Activated gamma-delta T cell treated with Interleukin-2 at 50 U/mL for 16 hours (primary cell): ENCODE measurements at places on chromosomes 7 and 10.
A peak's percentile ranks its signal among the peaks of the same experiment; 100 is the strongest.

DNA sequence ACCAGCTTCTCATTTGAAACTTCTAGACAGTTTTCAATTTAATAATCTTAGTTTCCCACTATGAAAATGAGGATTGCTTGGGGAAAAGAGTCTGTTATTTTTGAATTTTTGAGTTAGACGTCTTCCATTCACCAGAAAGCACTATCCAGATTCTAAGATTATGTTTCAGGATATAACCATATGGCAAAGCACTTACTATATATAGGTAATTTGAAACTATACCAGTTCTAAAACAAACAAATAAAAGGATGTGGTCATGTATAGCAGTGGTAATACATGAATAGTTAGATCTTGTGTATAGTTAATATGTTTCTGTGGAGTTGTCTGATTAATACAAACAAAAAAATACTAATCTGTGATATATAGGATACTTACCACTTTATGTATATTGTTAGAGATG lies 320.0 kb downstream of the EXOC4 start:
- no peak for DNase-seq

GRCh38 chr10:112352044-112352443 lies 21.9 kb upstream of the ACSL5 start:
- no peak for DNase-seq

DNA sequence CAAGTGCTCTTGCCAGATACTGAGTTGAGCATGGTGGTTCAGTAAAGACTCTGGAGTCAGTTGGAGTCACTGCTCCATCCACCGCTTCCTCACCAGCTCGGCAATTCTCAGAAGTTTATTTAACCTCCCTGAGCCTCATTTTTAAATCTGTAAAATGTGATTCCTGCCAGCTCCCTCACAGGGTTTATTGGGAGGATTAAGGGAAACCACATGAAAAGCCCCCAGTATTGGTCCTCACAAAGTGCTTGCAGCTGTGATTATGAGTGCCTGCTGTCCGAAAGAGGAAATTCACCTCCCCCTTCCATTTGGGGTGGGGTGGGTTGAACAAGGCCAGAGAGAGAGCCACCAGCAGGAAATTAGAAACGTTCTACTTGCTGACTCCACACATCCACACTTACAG lies 99.0 kb downstream of the AOAH start:
- DNase-seq = no peak

GRCh38 chr7:30193336-30193943 lies 58.7 kb downstream of the MTURN start:
- DNase-seq = no peak

DNA sequence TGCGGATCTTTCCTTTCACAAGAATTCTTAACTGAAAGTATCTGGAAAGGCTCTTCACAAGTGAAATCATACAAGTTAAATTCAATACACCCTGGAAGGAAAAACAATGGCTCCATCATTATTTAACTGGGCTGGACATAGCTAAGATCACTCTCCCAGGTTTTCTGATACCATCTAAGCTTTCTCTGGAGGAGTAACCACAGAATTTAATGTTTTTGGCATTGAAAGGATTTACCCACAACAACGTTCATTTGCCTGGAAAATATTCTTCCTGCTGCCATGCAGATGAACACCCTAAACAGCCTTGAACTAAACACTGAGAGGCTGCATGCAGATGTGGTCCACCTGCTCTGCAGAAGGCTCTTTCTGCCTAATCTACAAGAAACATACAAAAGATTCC lies 4.3 kb downstream of the NEBL start:
- DNase-seq = no peak

DNA sequence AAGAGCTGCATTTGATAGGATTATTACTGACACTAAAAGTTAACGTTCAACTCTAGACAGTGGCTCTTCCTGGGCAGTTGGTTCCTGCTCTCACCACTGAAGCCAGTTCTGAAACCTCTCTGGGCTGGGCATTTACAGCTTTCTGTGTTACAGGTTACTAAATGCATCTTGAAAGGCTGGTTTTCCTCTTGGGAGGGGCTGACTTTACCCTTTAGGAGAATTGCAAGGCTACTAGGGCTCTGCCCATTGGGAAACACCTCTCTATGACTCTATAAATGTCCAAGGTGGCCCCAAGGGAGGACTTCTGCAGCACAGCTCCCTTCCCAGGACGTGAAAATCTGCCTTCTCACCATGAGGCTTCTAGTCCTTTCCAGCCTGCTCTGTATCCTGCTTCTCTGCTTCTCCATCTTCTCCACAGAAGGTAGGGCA lies at the start of gene GPR15LG:
Gene GPR15LG (plus strand): TSS at position 301 of the 429 bp plus-strand sequence. CDS start 51 bp downstream, at position 352.
- no peak for DNase-seq

GRCh38 chr7:140308060-140308459 lies 90.3 kb downstream of the SLC37A3 start:
- DNase-seq = no peak

DNA sequence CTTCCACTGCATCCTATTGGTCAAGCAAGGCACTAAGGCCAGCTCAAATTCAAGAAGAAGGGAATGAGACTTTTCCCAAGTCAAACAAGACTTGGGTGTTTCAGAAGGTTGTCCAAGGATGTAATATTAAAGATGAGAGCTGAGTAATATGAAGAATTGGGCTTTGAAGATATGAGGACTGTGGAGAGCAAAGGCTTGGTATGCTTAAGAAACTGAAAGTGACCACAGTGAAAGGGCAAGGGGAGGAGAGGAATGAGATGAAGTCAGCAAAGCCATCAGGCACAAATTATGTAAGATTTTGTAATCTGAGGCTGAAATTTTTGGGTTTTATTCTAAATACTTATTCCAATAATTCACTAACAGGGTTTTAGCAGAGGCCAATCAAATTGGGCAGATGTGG lies 38.6 kb upstream of the NPY start:
- DNase-seq = no peak

DNA sequence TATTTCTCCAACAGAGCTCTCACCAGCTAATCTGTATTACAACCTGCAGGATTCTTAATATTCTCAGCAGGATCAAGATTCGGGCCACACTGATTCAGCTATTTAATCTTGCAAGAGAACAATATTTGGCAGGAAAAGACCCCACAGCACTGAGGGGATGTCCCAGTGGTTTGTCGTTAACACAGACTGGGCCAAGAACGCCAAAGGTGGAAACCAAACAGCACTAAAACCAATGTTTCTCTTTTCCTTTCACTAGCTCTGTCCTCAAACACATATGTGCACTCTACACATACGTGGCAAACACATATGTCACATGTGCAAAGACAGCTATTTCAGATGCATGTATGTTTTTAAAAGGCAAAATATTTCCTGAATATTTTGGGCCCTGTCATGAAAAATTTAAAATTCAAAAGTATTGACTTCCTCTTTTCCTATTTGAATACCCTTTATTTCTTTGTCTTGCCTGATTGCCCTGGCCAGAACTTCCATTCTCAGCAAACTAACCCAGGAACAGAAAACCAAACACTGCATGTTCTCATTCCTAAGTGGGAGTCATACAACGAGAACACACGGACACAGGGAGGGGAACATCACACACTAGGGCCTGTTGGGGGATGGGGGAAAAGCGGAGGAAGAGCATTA lies 51.7 kb upstream of the NEBL start:
- DNase-seq = no peak

- DNase-seq = peak; percentile 21
These were observed 757 bp upstream of the PALS2 start for GRCh38 chr7:24572393-24572996.

GRCh38 chr7:15929411-15929810 lies 242.9 kb upstream of the MEOX2 start:
- no peak for DNase-seq
